ENCODE measurements at places on chromosomes 11 and 22.

DNA sequence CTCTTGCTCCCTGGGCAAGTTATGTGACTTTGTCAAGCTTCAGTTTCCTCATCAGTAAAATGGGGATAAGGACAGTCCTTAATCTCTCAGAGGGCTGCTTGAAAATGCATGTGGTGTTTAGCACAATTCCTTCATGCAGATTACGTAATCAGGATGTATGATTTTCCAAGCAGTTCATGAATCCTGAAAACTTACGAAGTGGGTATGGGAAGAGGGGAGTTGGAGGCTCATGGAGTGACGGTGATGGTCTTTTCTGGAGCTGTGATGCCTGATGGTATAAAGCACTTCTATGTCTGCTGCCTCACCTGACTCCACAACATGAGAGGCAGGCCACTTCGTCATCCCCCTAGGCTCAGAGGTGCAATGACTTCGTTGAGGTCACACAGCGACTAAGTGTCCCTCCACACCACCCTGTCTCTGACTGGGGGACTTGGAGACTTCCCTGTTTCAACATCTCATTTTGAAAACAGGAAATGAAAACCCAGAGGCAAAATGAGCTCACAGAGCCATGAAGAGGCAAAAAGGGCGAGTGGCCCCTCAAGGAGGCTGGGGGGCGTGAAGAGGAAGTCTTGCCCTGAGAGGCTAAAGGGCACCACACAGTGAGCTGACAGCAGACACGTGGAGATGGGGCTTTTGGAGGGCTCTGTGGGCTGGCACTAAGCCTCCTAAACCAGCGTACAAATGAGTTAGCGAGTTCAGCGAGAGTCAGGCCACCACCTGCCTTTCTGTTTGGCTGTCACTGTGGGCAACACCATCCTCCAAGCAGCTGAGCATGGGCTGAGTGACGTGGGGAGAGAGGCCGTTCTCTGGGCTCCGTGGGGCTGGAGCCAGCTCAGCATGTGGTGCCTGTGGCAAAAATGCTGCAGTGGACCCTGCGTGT, 10.1 kb downstream of the MCM5 start:
- no peak for DNase-seq

DNA sequence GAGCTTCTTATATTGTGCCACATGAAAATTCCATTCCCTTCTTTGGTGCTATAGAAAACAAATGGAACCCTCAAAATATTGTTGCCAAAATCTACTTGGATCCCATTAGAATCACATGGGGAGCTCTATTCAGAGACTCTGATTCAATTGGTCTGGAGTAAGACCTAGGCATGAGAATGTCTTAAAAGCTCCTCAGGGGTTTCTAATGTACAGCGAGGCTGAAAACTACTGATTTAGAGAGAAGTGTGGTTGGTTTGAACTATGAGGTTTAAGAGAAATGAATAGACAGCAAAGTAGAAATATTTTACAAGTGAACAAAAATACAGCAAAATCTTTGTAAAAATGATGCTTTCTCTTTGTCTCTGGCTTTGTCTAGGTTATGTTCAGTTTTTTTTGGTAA, 514.7 kb downstream of the CNTN5 start:
- no peak for DNase-seq

GRCh38 chr22:50032109-50032871, 19.7 kb upstream of the IL17REL start:
- no peak for DNase-seq

- DNase-seq, result no peak
These were observed 24.0 kb downstream of the PANX1 start for GRCh38 chr11:94152678-94153065.

GRCh38 chr22:24040946-24041345, 29.8 kb downstream of the CABIN1 start:
- no peak for DNase-seq

DNA sequence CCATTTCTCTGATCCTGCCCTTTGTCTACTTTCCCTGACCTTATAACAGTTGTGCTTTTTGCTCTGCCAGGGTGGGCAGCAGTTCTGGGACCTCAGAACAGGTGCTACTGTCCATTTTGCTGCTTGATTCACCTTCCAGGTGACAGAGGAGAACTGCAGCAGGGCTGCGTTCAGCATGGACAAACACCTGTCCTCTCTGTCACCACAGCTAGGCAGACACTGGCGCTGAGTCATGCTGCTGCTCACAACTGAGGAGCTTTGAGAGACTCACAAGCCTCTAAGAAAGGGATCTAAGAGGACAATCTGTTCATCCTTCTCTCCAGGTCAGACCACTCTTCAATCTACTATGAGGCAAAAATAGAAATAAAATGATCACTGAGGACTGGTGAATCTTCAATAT, 1144.5 kb upstream of the CCDC90B start:
- peak; percentile 12 for DNase-seq

DNA sequence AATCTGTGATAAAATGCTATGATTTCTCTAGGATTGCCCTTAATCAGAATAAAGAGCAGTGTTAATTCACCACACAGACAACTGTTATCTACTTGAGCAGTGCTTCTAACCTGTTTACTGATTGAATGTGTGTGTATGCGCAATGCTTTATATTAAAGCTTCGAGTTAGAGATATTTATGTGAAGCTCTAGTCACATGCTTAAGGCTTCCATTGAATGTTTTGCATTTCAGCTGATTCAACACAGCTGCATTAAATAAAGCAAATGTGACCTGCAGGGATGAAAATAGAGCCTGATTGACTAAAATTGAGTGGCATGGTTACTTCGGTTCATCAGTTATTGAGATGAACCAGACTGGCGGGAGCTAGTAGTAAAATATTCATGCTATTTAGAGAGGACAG, 395.3 kb downstream of the JRKL start:
- DNase-seq, result no peak

DNA sequence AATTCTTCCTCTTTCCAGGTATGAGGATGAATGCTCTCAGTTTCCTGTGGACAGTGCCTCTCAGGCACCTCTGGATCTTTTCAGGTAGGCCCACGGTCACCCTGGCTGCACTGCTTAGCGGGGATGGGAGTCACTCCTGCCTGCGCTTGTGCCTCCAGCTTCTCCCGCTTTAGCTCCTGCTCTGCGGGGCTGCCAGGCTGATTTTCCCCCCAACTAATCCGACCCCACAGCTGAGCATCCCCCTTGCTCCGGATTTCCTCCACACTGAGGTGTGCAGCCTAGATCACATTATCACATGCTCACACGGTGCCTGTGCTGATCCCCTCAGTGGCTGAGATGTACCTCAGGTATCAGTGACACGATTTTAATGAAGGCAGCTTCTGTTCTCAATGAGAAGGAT, 879.1 kb downstream of the OPCML start:
- DNase-seq, result no peak

- no peak for DNase-seq
These were observed 5.5 kb downstream of the RAB3IL1 start for GRCh38 chr11:61911701-61912529.

- no peak for DNase-seq
These were observed 14.2 kb downstream of the PRR33 start for GRCh38 chr11:1877211-1878136.

- no peak for DNase-seq
These were observed 29.5 kb downstream of the KCNJ1 start for GRCh38 chr11:128837627-128838026.

DNA sequence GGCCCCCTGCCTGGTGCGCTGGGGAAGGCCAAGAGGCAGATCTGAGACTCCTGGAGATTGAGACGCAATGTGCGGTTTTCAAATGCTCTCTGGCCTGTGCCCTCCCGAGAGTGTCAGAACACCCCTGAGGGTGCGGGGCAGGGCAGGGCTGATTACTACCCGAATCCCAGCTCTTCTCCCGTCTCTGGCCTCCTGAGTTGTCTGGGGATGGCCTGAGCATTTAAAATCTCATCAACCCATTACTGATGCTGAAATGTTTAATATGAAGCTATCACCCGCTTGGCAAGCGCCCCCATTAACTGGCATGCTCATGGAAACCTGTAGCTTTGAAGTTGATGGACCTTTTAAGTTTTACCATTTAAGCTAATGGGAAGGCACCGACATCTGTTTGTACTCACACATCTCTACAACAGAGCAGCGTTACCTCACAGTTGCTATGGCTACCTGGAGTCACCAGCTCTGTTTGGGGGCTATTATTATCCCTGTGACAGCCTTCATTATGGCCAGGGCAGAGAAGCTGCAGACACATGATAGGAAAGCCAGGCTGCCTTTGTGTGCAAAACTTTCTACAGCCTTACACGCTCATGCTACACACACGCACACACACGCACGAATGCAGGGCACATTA, 3.6 kb upstream of the MB start:
- DNase-seq, result peak; percentile 39

- DNase-seq, result no peak
These were observed 4.5 kb downstream of the FAM83F start for GRCh38 chr22:39999144-39999757.

GRCh38 chr11:78417175-78417887, at the start of gene GAB2:
Gene GAB2 (minus strand): TSS chr11:78417820. CDS start chr11:78417720, 100 bp downstream.
- DNase-seq, result no peak

DNA sequence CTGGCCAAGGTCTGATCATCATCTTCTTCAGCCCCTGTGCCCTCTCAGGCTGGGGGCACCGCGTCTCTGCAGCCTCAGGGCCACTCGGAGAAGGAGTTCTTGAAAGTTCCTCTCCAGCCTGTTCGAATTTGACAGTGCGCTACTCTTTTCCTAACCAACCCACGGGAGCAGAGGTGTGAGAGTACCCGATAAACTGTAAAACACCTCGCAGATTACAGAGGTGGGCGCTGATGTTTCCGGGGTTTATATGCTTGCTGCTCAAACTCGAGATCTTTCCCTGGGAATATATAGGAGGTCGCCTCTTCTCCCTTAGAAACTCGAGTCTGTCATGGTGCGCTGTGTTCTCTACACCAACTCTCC, 515 bp downstream of the CTR9 start:
- DNase-seq, result peak; percentile 55

- peak; percentile 40 for DNase-seq
These were observed 107.8 kb downstream of the OSBP2 start for GRCh38 chr22:30802202-30803166.

DNA sequence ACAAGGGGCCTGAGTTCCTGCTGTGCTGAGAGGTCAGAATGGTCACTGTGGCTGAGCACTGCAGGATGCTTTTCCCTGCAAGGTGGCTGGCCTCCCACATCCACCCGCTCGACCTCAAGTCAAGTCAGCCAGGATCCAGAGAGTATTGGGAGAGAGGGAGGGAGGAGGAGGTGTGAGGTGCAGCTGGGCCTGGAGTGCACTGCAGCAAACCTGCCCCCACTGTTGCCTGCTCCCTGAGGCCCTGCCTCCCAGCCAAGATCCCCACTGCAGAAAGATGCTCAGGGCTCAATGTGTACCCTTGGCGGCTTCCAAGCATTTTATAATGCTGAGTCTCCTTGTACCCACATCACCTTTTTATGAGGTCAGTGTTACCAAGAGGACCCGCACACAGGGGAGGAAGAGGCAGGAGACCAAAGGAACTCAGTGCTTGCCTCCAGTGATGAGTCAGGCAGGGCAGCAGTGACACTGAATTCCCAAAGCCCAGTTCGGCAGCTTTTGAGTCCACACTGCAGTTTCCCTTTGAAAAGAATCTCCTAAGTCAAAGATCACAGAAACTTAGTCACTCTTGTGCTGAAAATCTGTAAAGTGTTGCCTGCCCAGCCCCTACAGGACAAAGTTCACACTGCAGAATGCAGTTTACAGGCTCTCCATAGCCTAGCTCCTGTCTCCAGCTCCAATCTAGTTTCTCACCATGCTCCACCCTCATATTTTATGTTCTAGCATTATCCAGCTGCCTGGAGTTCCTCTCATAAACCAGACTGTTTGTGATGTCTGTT, 3.1 kb downstream of the ENDOD1 start:
- DNase-seq, result no peak

- DNase-seq, result no peak
These were observed 50.4 kb upstream of the PRSS23 start for GRCh38 chr11:86749821-86750401.

GRCh38 chr11:6402561-6402981, 12.3 kb downstream of the SMPD1 start:
- no peak for DNase-seq

DNA sequence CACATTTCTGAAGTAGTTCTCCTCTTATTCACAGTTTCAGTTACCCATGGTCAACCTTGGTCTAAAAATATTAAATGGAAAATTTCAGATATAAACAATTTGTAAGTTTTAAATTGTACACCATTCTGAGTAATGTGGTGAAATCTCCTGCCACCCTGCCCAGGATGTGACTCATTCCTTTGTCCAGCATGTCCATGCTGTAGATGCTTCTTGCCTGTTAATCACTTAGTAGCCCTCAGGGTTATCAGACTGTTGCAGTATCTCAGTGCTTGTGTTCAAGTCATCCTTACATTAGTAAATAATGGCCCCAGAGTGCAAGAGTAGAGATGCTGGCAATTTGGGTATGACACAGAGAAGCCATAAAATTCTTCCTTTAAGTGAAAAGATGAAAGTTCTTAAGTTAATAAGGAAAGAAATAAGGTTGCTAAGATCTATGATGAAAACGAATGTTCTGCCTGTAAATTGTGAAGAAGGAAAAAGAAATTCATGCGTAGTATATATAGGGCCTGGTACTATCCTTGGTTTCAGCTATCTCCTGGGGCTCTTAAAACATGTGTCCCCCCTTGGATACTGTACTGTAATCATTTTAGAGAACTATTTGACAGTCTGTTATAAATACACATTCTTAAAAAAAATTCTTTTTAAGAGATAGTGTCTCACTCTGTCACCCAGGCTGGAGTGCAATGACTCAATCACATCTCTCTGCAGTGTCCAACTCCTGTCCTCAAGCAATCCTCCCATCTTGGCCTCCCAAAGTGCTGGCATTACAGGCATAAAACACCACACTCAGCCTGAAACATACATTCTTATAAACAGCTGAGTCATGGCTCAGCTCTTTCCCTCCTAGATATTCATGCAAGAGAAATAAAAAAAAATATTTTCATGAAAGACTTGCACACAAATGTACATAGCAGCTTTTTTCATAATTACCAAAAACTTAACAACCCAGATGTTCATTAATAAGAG, 31.3 kb downstream of the MTNR1B start:
- DNase-seq, result no peak

DNA sequence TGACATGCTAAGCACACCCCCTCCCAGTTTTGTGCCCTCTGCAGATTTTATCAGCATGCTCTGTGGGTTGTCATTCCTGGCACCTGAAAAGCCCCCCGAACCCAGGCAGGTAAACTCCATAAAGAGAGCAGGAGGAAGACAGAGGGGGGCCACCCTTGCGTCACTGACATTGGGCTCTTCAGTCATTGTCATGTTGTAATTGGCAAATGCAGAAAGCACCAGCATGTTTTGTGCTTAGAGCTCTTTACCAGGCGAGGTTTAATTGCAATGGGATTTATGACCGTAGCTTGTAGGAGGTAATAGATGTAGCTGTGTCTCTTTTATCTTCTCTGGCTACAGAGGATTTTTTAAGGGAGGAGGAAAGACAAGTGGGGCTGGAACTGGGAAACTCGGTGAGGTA, 201.7 kb downstream of the GRIK4 start:
- no peak for DNase-seq

- peak; percentile 89 for DNase-seq
These were observed at the start of gene SLC25A45 for GRCh38 chr11:65382033-65382803. Gene SLC25A45 (minus strand): TSS chr11:65382646. CDS start chr11:65381951, 695 bp downstream.

GRCh38 chr22:44538518-44539315, 40.7 kb upstream of the RTL6 start:
- DNase-seq, result no peak

DNA sequence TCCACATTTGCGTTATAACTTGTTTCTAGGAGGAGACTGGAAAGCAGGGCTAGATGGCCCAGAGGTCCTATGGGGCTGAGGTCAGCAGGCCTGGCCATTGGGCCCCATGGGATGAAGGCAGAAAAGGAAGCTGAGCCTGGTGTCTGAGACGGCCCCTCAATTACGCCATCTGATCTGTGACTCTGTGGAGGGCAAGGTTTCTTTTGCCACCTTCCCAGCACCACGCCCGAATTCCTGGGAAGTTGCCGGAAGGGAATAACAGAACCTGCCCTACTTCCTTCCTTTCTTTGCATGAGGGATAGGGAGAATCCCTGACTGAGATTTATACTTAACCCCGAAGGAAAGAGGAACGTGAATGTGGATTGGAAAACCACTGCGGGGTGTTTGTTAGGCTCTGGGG, 118.1 kb downstream of the MPPED1 start:
- DNase-seq, result no peak

Data from NCI-H524 (cell line).